ENCODE measurements at places on chromosomes 12 and 14.

- DNase-seq, result no peak
These were observed 662.5 kb downstream of the DIO2 start for GRCh38 chr14:79548836-79549235.

DNA sequence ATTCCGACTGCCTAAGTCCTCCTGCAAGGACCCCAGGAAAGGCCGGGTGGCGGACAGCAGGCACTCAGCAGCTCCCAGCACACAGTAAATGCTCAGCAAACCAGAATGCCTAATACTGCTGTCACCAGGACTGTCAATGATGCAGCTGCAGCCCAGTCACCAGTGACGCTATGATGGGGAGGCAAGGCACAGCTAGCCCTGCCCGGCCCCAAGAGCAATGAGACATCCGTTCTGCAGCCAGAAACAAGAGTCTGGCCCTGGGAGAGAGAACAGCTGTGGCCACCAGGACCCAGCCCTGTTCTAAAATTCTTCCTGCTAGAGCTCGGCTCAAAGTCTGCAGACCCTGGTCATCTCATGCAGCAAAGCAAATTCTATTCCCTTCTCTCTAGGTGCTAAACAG lies 69.8 kb downstream of the NCOR2 start:
- DNase-seq, result no peak

DNA sequence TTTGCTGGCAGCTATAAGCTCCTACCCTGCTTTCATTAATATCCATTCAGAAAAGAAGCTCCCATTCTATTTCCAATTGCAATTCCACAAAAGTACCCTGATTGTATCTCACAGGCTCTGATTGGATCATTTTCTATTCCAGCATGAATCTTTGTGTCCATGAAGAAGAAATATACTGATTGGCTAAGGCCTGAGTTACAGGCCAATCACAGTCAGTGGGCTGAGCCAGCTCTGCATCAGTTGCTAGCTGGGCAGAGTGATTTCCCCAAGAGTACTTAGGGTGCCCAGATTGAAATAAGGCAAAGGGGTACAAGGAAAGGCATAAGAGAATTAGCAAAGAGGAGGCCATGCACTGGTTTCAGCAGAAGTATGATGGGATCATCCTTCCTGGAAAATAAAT lies 14.4 kb downstream of the ART4 start:
- no peak for DNase-seq

GRCh38 chr12:94186278-94187241 lies 38.2 kb downstream of the PLXNC1 start:
- no peak for DNase-seq

- peak; percentile 15 for DNase-seq
These were observed 160.1 kb downstream of the EPS8 start for GRCh38 chr12:15629108-15629507.

GRCh38 chr14:68466491-68466977 lies 326.3 kb downstream of the ZFP36L1 start:
- DNase-seq, result no peak

- DNase-seq, result no peak
These were observed 106.9 kb upstream of the DYRK2 start for GRCh38 chr12:67541625-67541991.

DNA sequence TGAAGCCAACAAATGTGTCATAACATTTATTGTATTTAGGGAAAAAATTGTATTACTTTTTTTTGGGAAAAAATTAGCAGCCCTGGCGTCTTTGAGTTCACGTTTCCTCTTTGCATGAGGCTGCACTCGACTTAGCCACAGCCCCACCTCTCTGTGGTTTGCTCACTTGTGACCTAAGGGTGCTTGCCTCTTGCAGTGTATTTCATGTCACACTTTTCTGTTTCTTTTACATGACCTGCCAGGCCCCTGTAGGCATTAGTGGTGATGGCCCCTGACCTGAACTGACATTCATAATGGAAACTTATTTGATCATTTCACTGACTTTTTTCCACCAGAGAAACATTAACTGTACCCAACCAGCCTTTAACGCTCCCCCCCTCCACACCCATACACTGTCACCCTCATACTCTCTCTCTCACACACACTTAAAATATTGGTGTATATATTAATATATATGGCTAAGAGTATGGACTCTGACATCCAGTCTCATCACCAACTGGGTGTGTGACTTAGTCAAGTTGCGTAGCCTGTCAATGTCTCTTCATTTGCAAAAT lies 122.9 kb downstream of the PRKCH start:
- peak; percentile 64 for DNase-seq

- no peak for DNase-seq
These were observed at the start of gene AMN for GRCh38 chr14:102922490-102923200. Gene AMN (plus strand): TSS chr14:102922663. CDS start chr14:102922689, 26 bp downstream.

- DNase-seq, result peak; percentile 81
These were observed 21.0 kb upstream of the PSMC1 start for GRCh38 chr14:90235179-90235976.

DNA sequence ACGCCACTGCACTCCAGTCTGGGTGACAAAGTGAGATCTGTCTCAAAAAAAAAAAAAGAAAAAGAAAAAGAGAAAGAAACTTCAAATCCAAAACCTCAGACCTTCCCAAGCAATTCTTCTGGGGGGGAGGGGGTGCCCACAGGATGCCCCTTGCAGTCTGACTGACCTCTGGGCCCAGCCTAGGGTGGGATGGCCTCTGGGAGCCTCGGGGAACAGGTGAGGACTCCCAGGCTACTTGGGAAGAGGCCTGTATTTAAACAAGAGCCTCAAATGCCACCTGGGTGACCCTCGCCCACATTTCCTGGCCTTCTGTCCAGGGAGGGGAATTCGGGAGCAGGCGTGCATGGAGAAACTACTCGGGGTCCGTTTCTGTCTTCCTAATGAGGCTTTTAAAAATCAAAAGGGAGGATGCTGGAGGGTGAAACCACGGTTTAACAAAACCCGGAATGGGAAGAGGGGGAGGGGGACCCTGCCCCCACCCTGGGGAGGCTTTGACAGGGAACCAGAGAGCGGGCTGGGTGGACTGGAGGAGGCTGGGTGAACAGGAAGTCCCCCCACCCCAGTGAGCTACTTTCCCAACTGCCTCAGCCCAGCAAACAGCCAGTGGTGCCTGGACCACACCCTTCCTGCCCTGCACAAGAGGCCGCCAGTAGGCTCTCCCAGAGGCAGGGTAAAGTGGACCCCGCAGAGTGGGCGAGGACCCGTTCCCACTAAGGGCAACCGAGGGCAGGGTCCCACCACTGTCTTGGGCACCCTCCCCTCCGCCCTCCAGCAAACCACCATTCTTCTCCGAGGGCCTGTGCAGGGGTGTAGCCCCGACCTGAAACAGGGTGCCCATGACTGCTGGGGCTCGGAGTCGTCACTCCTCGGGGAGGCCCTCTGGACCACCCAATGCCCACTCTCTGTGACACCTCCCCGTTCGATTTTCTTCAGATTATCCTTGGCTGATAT lies 1.5 kb upstream of the FBRSL1 start:
- no peak for DNase-seq

- no peak for DNase-seq
These were observed 38.0 kb downstream of the ABCD2 start for GRCh38 chr12:39581592-39581991.

DNA sequence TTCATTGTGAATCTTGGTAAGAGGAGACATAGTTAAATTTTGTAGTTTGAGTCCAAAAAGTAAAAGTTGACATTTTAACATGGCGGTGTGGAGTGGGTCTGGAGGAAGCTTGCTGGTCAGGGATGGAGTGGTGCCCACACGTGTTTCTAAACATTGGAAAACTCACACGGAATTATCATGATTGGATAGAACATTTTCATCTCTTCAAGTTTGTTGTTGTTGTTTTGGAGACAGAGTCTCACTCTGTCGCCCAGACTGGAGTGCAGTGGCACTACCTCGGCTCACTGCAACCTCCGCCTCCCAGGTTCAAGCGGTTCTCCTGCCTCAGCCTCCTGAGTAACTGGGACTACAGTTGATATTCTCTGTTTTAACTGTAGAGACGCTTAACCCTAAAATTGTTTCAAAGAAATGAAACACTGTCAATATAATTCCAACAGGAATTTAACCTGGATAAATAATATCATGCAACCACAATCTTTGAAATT lies 502 bp upstream of the MBIP start:
- no peak for DNase-seq

DNA sequence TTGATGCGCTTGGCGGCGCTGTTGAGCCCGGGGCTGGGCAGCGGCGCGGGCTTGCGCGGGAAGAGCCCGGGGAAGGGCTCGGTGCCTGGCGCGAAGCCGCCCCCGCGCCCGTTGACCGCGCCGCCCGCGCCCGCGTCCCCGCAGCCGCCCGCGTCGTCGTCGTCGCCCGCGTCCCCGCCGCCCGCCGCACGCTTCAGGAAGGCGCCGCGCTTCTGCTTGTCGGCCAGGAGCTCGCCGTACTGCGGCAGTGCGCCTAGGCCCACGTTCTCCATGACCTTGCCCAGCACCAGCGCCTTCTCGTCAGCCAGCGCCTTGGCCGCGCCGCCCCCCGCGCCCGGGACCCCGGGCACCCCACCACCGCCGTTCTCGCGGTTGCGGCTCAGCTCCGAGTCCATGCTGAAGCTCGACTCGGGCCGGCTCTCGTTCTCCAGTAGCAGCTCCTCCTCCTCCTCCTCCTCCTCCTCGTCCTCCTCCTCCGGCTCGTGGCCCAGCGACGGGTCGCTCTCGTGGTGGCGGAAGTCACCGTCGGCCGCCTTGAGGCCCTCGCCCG lies 97.2 kb downstream of the BCL11B start:
- DNase-seq, result no peak

DNA sequence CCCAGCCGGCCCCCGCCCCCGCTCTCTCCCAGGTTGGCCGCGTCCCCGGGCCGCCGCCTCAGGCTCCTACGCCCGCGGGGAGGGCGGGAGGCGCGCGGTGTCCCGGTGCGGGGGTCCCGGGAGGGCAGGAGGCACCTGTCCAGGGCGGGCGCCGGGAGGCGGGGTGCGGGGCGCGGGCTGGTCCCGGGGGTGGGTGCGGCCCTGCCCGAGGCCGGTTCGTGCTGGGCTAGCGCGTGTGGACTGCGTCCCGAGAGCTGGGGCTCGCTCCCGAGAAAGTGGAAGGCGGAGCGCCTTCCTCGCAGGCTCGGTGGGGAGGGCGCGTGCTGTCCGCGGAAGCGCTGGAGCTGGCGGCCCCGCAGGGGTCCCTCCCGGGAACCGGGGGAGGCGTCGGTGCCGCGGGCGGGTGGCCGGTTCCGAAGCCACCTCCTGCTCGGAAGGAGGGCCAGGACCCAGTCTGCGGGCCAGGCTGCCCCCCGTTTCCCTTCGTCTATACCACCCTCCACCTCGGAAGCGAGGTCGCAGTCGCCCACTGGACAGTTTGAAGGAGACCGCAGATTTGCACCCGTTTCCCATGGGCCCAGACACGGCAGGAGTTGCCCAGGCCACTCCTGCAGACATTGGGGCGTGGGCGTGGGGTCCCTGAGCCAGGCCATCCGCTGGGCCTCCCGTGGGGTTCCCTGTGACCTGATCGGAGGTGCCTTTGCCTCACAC lies 636 bp downstream of the ZFYVE21 start:
- DNase-seq, result peak; percentile 50

DNA sequence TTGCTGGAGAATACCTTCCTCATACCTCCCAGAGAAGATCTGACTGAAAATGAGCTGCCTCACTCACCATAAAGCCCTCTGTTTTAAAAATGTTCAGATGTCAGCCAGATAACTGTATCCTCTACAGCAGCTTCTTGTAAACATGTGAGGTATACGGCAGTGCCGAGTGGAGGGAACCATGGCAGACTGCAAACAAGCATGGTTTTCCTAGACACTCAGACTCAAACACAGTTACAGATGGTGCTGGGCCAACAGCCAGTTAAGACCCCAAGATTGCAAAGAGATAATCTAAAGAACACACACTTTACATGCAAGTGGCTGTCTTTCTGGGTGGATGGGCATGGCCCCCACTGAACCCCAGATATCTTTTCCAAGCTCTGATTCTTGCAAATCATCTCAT lies 16.6 kb upstream of the CCDC177 start:
- no peak for DNase-seq

DNA sequence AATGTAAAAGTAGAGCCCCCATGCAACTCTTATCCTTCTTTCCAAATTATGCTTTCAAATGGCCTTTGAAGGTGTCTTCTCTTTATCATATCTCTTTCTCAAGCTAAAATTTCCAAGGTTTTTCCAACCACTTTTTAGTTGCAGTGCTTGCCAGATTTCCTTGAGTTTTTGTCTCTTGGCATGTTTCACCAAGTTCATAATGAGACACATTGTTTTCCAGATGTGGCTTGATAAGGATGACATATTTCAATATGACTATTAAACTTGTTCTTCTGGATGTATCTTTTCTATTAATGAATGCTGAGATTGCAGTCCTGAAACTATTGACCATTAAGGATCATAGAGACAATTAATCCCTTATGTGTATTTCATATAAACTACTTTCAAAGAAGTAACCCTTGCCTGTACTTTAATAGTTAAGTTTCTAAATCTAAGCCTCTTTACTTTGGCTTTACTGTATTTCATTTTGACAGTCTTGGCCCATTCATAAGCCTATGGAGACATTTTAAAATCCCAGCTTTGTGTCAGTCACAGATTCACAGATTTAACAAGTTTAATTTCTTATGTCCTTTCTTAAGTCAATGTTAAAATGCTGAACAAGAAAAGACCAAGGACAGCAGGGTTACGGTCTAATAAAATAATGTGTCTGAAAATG lies 151.5 kb downstream of the LRFN5 start:
- no peak for DNase-seq

GRCh38 chr12:124592481-124593160 lies 25.2 kb upstream of the NCOR2 start:
- peak; percentile 58 for DNase-seq

DNA sequence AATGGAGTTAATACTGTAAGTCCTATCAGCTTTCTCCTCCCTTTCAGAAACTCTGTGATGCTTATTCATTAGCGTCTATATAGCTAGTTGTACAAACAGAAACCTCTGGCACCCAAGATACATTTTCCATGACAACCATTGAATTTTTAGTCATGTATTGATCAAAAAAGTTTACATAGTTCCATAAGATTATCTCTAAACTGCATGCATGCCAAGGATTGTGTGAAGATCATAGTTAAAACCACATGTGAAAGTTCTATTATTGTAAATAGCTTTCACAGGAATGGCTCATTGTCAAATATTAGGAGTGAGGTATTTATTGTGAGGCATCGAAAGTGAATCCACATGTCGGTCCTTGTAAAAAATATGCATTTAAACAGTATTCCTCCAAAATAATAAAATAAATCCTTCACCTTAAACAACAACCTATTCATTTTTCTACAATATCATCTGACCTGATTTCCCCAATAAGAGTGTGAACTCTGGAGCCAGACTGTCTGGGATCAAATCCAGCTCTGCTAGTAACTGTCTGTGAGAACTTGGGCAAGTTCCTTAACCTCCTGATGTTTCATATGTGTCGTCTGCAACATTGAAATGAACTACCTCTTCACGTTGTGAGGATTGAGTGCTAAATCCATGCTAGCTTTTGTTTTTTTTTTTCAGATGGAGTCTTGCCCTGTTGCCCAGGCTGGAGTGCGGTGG lies 10.6 kb upstream of the CDKL1 start:
- no peak for DNase-seq

Measured in GM10248 (cell line).